Caco-2 (cell line): ENCODE measurements at places on chromosomes 13 and 19. TPM values are rescaled to one million over a fixed set of nuclear protein-coding genes. Genes with fewer than 3 reads are reported as not detected.

- peak; percentile 46 for DNase-seq
Measured at GRCh38 chr13:99796175-99796819, 175.3 kb downstream of the ZIC5 start.

ADPRHL1 gene
- 4.9 and 5.8 TPM in 2 replicates for total RNA-seq

DNA sequence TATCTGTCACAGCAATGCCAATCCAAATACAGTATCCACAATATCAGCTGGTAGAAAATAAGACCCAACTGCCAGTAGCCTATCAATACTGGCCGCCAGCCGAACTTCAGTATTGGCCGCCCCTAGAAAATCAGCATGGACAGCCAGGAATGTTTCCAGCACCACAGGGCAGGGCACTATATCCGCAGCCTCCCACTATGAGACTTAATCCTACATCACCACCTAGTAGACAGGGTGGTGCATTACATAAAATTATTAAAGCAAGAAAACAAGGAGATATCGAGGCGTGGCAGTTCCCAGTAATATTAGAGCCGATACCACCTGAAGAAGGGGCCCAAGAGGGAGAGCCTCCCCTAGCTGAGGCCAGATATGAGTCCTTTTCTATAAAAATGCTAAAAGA lies 111.3 kb downstream of the ZNF486 start:
- DNase-seq, result no peak

DNA sequence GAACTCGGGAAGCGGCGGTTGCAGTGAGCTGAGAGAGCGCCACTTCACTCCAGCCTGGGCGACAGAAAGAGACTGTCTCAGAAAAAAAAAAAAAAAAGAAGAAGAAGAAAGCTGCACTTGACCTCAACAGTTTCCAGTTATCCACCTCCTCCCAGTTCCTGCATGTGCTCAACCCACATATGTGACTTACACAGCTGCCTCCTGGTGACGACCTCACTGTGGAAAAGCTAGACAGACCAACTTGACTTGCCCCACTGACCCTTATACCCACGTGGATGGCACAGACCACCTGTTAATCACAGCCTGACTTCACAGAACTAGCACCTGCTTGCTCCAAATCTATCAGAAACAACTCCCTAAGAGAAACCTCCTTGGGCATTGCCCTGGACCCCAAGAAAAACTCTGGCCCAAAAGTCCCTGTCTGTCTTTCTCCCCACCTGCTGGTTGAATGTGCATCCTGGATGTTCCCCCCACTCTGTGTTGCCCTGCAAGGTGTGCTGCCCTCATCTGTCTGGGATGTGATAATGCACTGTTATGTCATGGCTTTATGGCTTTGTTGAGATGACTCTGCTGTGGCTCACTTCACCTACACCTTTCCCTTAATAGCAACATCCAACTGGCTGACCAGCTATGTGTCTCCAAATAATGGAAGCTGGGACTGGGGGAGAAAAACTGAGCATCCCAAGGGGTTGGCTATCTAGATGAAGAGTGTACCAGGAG lies 2.8 kb downstream of the ZNF20 start:
- no peak for DNase-seq

DNA sequence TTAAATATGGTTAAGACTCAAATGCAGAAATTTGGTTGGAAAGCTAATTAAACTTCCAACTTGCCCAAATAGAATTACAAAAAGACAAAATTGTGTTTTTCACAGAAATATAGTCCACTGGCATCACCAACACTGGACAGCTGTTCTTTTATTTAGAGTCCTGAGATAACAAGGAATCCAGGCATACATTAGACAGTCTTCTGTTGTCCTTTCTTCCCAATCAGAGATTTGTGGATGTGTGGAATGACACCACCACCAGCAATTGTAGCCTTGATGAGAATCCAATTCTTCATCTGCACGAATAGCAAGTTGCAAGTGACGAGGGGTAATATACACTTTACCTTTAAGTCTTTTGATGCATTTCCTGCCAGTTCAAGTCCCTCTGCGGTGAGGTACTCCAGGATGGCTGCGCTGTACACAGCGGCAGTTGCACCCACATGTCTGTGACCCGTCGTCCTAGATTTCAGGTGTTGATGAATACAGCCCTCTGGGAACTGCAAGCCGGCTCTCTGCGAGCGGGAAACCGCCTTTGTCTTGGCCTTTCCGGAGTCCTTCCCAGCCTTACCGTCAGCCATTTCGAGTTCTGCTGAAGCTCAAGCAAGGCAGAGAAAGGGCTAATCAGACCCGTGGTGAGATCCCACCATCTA lies 14.7 kb downstream of the UBAC2 start:
- DNase-seq, result no peak

- no peak for DNase-seq
Measured at GRCh38 chr13:47675871-47676270, 325.2 kb downstream of the SUCLA2 start.
